ENCODE measurements at places on chromosomes 11 and 22. TPM values are rescaled to one million over a fixed set of nuclear protein-coding genes. Genes with fewer than 3 reads are reported as not detected.

SCUBE1 gene
- total RNA-seq = not detected

OR2D2 gene
- total RNA-seq = 0.28 TPM

CDCA5 gene
- total RNA-seq = 13.4 TPM

H19 gene
- total RNA-seq = 9.2 TPM

MFNG gene
- total RNA-seq = 0.58 TPM

LARGE2 gene
- not detected for total RNA-seq
